K562 (cell line): ENCODE measurements at places on chromosomes 4 and X. TPM values are rescaled to one million over a fixed set of nuclear protein-coding genes. Genes with fewer than 3 reads are reported as not detected.

The PPP2R3B gene
- total RNA-seq = 15.4 and 18.2 TPM in 2 replicates

The MFAP3L gene
- 0.31 TPM in 1 of 2 replicates, not detected in the other for total RNA-seq

The GC gene
- total RNA-seq = 0.44 and 1.3 TPM in 2 replicates

GRCh38 chrX:50818986-50819385 lies 5.0 kb upstream of the SHROOM4 start:
- no peak for DNase-seq

GRCh38 chrX:119763181-119763580 lies 4.8 kb downstream of the SOWAHD start:
- DNase-seq = no peak

GRCh38 chr4:177225605-177226004 lies 84.1 kb upstream of the NEIL3 start:
- no peak for DNase-seq

- DNase-seq = no peak
Observed at GRCh38 chr4:71540749-71541269, 202.0 kb downstream of the SLC4A4 start.

GRCh38 chr4:16685536-16685935 lies 212.9 kb downstream of the LDB2 start:
- DNase-seq = no peak

- DNase-seq = no peak
Observed at GRCh38 chr4:109801099-109801789, 555 bp downstream of the CFI start.

- no peak for DNase-seq
Observed at GRCh38 chr4:1367936-1368289, 20.9 kb downstream of the UVSSA start.

GRCh38 chrX:24153178-24153795 lies 3.8 kb downstream of the ZFX start:
- DNase-seq = peak; percentile 21

GRCh38 chrX:13373027-13373426 lies 53.2 kb upstream of the ATXN3L start:
- no peak for DNase-seq

GRCh38 chr4:32268863-32269262 lies 1548.7 kb downstream of the PCDH7 start:
- DNase-seq = no peak

GRCh38 chr4:23135792-23136645 lies 443.3 kb downstream of the GBA3 start:
- peak; percentile 56 for DNase-seq

- no peak for DNase-seq
Observed at GRCh38 chr4:113467581-113467980, 294.0 kb downstream of the CAMK2D start.
